ENCODE measurements at places on chromosomes 4 and X. TPM values are rescaled to one million over a fixed set of nuclear protein-coding genes. Genes with fewer than 3 reads are reported as not detected.

DNA sequence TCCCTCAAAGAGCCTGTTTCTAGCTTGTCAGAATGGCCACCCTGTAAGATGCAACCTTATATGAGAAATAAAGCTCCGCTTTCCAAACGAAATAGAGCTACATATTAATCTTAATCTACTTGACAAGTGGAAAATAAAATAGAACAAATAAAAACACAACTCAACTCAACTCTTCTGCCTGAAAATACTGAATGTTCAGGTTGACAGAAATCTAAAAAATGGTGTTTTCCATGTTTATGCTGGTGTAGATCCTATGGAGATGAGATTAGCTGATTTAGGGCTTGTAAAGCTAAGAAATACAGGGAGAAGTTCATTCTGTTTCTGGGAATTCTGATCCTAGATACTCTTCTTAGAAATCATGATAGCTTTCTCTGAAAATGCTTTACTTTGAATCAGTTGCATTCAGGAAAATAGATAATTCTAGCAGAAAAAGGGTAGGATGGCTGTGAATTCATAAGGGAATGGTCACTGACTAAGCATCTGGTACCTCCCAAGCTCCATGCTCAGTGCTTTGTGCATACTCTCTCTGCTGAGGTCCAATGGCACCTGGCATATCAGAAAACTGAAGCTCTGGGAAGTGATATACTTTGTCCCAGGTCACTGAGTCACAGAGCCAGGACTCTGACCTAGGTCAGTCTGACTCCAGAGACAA, 89.2 kb upstream of the EXOC1L start:
- H3K27ac ChIP-seq = no peak overlapping the region
- no peak for DNase-seq
- H3K27me3 ChIP-seq = peaks cover 21% of the 10 kb centered on the region
- no peak overlapping the region for H3K4me3 ChIP-seq
- H3K36me3 ChIP-seq = no peaks in the 10 kb centered on the region

DNA sequence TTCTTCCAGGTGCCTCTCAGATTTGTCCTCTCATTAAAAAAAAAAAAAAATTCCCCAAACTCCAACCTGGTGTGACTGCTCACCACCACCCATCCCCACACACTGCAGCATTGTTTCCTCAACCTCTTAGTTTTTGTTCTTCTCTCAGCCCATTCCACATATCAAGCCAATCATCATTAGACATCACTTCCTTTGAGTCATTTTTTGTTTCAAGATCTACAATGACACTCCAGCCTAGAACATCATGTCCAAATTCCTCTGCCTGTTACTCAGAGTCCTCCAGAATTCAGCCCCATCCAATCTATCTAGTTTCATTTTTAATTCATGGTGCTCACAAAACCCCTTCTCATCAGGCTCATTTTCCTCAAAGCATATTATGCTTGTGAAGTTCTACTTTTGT, 262.5 kb upstream of the TEX13A start:
- H3K27ac ChIP-seq = no peak overlapping the region
- H3K4me1 ChIP-seq = no peaks in the 10 kb centered on the region
- no peaks in the 10 kb centered on the region for H3K36me3 ChIP-seq
- no peak overlapping the region for H3K4me3 ChIP-seq
- no peak for DNase-seq

DNA sequence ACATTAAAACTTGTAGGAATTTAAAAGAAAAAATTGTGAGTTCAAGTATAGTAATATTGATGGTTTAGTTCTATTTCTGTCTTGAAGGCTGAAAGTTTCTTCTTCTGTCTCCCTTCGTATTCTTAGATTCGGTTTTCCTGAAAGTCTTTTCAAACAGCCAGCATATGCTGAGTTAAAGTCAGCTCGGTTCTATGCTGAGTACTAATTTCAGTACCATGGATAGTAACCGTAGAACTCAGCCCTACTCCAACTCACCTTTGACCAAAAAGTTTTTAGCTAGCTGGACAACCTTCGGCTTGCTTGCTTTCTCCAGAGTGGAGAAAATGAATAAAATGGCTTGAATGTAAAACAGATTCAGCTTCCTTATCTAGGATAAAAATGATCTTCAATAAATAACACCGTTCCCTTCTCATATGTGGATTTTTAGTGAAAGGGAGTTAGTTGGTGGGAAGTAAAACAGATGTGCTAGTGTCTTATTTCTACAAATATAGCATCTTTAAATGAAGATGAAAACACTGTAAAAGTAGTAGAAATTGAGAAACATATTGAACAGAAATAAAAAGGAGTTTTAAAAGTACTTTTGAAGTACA, 5.2 kb downstream of the POU4F2 start:
- no peak for DNase-seq
- peaks cover 13% of the 10 kb centered on the region for H3K4me1 ChIP-seq
- H3K27me3 ChIP-seq = peaks cover 74% of the 10 kb centered on the region
- H3K36me3 ChIP-seq = no peaks in the 10 kb centered on the region
- H3K27ac ChIP-seq = no peak overlapping the region
- no peak overlapping the region for H3K4me3 ChIP-seq

The SHISA3 gene
- not detected for total RNA-seq

The IBSP gene
- total RNA-seq = not detected
